ENCODE measurements at places on chromosomes 2 and 18.

DNA sequence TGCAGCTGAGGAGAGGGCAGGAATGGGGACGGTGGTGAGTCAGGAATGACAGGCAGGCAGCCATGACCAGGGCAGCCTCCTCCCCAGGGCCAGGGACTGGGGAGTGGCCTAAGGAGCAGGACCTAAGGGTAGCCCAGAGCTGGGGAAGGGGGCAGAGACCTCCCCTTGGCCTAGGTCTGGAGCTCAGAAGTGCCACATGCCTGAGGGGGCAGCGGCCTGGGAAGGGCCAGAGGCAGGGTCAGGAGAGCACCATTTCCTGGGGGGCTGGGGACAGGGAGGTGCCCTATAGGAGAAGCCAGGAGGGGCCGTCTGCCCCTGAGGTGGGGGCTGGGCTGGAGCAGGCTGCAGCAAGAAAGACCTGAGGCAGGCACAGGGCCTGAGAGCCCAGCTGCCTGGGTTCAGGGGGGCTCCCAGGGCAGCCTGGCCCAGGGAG is 20.9 kb downstream of the CFLAR start:
- no peak for DNase-seq

DNA sequence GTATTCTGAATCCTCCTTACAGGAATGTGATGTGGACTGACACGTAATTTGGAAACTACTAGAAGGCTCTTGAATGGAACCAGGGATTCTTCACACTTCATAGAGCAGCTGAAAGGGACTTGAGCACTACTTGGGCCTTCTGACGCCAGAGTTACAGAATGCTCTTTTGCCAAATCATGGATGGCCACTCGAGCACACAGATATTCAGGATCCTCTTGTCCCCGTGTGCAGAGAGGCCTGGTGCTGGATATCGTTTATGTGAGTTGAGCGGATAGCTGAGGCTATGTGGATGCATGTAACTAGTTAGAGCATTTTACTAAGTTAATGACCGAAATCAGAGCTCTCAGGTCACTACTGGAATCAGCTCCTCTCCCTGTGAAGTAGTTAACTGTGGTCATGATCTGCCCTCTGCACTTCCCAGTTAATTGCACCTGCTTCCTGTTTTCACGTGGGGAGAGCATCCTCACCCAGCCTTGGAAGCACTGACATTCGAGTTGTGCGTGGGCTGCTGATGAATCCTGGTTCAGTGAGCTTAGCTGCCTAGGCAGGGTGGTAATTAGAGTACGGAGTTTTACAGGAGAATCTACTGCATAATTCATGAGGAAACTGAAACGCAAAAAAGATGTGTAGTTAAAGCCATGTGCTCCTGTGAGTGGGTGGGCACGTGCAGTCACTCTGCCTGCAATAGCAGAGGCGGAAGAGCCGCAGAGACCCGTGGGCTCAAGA is 5.2 kb upstream of the TPO start:
- DNase-seq: no peak

DNA sequence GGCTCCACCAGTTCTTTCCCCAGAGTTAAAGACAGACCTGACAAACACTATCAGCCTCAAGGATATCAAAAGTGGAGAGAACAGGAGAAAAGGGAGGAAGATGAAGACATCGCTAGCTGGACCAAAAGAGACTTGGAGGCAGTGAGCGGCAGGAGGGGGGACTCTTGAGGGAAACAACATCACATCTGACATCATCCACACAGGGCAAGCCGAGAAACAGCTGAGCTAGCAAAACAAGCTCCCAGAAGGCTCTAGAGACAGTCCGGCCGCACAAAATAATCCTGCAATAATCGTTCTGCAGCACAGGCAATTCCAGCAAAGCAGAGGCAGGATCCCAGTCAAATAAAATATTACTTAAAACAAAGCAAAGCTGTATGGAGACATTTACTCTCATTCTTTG is 239.8 kb downstream of the EN1 start:
- no peak for DNase-seq

DNA sequence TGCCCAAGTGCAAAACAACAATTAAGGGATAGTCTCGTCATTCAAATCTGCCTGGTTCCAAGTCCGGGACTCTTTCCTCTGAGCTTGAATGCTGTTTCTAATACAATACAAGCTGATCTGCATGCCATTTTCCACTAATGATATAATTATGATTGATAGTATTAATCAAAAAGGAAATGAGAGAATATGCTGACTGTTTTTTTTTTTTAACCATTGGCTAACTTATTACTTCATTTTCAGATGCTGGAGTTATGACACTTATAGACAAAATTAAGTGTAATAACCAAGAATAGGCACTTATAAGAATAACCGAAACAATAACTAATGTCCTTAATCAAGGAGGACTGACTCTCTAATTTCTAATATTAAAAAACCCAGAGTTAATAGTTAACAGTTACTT is 343.6 kb downstream of the LPIN1 start:
- DNase-seq: no peak

DNA sequence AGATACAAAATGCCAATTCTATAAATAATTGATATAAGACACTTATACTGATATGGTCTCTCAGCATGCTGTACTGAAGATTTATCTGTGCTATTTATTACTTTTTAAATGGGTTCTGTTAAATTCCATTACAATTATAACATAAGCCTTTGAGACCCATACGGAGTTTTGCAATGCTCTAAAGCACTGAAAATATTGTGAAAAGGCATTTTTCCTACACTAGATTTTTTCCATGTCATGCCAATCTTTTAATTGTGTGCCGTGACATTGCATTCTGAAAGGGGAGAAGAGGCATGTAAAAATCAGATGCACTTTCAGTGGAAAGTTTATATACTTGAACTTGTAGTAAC is 46.5 kb downstream of the EFEMP1 start:
- DNase-seq: no peak

- DNase-seq: peak; percentile 5
These were observed 63.0 kb upstream of the MSH2 start for GRCh38 chr2:47339745-47340541.

- no peak for DNase-seq
These were observed 90.4 kb downstream of the SLC8A1 start for GRCh38 chr2:40361478-40361877.

GRCh38 chr18:48080546-48080945 is 150.1 kb upstream of the SMAD2 start:
- DNase-seq: no peak

- DNase-seq: no peak
These were observed 77.2 kb downstream of the C1D start for GRCh38 chr2:67985586-67985985.

DNA sequence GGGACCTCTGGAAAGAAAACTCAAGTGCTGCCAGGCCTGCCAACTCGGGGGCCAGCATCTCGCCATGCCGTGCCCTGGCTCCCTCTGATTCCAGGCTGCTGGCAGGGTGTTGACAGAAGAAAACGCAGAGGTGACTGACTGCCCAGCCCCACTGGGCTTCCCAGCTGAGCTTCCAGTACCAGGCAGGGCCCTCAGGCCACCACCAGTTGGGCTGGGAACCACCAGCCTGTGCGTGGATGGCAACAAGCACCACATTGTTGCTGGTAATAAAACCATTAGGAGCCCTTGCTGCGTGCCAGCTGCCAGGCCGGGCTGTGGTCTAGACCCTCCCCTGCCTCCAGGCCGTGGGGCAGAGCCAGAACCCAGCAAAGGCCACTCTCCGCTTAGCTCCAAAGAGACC is 9.2 kb downstream of the DNMT3A start:
- DNase-seq: no peak
